ENCODE measurements at places on chromosomes 11 and 22.

DNA sequence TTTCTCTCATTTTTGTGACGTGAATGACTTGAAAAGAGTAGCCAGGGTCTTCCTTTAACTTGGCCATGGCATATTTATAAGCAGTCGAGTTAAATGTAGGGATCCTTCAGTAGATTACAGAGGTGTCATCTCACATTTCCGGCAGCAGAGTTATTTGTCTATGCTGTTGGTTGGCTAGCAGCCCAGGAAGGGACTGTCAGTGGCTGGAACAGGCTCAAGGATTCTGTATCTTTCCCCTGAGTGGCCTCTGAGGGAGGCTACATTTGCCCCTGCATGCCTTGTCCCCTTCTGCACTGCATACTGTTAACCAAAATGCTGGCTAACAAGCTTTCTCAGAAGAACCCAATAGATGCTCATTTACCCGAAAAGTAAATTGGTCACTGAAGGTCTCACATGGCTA is 187.6 kb downstream of the PGR start:
- DNase-seq, result no peak

DNA sequence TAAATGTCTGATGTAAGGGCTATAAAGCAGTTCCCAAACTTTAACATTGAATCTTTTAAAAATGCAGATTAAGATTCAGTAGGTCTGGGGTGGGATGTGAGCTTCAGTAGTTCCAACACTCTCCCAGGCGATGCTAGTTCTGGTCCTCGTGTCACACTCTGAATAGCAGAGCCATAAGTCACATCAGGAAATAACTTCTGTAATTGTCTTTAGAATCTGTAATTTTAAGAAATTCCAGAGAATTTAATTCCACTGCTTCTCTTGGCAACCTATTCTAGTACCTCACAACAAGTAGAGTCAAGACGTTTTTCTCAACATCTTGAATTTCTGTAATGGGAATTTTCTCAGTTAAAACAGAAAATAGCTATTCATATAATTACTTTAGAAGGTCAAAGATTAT is 223.1 kb downstream of the TMEM135 start:
- DNase-seq, result no peak

DNA sequence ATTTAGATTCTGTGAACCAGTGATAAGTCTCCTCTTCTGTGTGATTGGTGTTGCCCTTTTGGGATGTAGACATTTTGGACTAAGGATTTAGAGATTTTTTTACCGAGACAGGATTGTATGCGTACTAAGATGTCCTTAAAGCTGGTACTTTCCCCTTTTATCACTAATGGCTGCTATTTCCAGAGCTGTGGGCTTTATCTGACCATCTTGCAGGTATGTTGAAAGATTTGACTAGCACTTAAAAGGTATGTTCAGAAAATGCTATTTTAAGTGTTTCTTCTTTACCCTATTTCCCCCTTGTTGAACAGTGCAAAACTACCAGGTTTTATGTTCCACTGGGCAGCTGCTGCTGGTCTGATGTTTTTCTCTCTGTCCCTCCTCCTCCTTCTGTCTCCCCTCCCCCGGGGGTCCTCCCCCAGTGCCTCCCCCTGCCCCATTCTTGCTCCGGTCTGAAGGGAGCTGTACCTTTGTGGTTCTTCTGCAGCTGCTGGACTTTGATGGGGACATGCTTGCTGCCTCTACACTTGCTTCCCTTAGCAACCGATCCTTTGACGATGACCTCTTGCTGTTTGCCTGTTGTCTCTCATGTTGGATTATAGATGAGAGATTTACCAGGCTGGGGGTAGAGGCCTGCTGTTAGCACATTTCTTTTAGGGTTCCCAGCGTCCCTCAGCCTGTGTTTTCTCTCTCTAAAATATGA is 59.6 kb downstream of the ZNRF3 start:
- DNase-seq, result no peak

DNA sequence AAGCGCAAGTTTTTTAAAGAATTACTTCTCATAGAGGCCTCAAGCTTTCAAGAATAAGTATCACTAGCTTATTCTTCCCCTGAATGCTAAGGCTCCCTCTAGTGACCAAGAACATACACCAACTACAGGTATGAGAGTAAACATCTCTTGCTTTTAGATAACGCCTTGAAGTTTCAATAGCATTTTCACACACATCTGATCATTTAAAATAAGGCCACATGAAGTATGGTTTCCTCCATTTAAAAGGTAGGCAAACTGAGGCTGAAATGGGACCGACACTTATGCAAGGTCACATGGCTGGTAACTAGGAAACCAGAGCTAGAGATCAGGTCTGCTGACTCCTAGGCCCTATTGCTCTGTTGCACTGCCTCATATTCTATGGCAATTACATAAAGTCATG is 66.5 kb downstream of the CCDC34 start:
- peak; percentile 61 for DNase-seq

GRCh38 chr11:102386136-102386734 is 39.2 kb downstream of the BIRC2 start:
- no peak for DNase-seq

GRCh38 chr22:50009765-50010675 is 2.5 kb downstream of the IL17REL start:
- no peak for DNase-seq

- DNase-seq, result no peak
Observed at GRCh38 chr22:24687322-24687721, 84.3 kb downstream of the GGT1 start.

GRCh38 chr11:34928960-34929680 is 12.7 kb downstream of the PDHX start:
- peak; percentile 10 for DNase-seq

- DNase-seq, result no peak
Observed at GRCh38 chr11:128898580-128899344, 7.6 kb downstream of the KCNJ5 start.

- no peak for DNase-seq
Observed at GRCh38 chr11:26350002-26350401, 18.1 kb downstream of the ANO3 start.

GRCh38 chr22:18042685-18043084 is 18.3 kb upstream of the MICAL3 start:
- peak; percentile 40 for DNase-seq

- no peak for DNase-seq
Observed at GRCh38 chr11:1059759-1060158, 14.9 kb upstream of the MUC2 start.

DNA sequence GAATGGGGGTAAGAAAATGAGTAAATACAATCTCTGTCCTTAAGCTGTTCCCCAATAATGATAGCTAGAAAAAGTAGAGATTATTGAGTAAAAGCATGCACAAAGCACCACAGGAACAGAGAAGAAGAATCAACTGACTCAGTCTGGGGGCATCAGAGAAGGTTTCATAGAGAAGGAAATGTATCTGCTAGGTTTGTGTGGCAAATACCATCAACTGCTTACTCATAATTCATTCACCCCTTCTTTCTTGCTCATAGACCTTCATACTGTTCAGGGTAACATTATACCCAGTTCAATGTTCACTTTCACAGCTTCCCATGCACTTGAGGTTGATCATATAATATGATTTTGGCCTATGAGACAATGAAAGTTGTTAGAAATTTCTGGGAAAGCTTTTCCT is 85.2 kb upstream of the SCUBE2 start:
- no peak for DNase-seq

- no peak for DNase-seq
Observed at GRCh38 chr11:9609841-9610240, 36.4 kb downstream of the WEE1 start.

- no peak for DNase-seq
Observed at GRCh38 chr11:86129740-86130540, 61.1 kb upstream of the PICALM start.

- peak; percentile 50 for DNase-seq
Observed at GRCh38 chr22:46293577-46294260, 3.0 kb upstream of the GTSE1 start.

DNA sequence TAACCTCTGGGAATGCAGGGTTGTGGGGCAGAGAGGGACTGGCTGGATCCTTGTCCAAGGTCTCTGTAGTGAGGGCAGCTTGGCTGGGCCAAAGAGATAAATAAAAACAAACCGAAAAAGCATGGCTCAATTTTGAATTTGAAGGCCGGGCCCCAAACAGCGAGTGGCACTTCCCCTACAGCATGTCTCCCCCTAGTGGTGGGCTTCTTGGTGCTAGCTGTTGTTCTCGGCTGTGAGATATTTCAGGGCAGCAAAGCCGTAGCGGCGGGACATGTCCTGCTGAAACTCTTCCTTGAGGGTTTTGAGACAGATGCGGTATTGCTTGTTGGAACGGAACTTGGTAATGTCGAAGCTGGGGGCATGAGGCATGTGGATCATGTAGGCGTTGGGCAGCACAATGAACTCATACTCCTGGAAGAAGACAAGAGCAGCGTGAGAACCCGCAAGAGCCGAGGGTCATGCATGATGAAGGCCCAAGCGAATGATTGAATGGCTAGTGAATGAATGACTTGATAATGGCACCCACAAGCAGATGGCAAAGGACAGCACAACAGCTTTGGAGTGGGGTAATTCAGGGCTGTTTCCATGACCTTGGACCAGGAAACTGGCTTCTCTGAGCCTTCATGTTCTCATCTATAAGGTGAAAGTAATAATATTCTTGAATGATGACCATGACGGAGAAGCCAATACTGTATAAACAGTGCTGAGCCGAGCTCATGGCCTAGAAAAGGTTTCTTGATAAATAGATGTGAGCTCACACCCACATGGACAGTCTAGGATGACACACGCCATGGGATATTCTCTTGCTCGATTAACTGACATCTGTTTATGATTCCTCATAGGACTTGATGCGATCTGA is 216.3 kb upstream of the SYN3 start:
- DNase-seq, result peak; percentile 50

DNA sequence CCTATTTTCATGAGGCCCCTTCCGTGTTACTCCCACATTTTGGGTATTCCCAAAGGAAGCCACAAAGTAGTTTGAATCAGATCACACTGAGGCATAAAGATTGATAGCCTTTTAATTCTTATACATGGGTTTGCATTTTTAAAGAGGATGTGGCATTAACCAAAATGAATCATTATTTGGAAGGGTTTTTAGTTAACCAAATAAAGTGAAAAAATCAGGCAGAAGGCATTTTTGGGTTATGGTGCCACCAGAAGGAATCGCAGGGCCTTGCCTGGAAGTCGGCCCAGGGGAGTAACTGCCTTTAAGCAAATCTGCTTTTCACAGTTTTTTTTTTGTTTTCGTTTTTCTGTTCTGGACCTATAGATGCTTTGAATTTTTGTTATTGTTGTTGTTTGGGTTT is 55.4 kb downstream of the HSD17B12 start:
- peak; percentile 38 for DNase-seq

- DNase-seq, result no peak
Observed at GRCh38 chr22:43515902-43516301, 104.1 kb downstream of the MPPED1 start.

GRCh38 chr22:45991098-45991497 is 14.1 kb upstream of the WNT7B start:
- DNase-seq, result no peak

- no peak for DNase-seq
Observed at GRCh38 chr11:61092280-61092766, 10.0 kb upstream of the CD5 start.

GRCh38 chr11:45180848-45181192 is 34.4 kb downstream of the PRDM11 start:
- DNase-seq, result peak; percentile 90

DNA sequence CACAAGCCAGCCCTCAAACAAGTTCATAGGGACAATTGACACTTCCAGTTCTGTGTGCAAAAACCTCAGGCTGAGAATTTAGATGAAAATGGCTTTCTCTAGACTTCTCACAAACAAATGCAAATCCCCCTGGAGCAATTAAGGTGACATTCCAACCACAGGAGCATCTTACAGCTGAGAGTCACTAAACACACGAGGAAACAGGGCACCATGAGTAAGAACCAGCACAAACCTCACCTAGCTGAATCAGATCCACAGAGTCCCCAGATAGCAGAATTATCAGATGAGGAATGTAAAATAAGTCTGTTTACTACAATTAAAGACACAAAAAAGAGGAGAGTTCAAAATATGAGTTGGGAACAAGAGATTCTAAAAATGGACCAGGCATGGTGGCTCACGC is 51.5 kb downstream of the RTL6 start:
- no peak for DNase-seq

Measured in NB4 (cell line).